ENCODE measurements at places on chromosomes 11 and 22.
A peak's percentile ranks its signal among the peaks of the same experiment; 100 is the strongest.

DNA sequence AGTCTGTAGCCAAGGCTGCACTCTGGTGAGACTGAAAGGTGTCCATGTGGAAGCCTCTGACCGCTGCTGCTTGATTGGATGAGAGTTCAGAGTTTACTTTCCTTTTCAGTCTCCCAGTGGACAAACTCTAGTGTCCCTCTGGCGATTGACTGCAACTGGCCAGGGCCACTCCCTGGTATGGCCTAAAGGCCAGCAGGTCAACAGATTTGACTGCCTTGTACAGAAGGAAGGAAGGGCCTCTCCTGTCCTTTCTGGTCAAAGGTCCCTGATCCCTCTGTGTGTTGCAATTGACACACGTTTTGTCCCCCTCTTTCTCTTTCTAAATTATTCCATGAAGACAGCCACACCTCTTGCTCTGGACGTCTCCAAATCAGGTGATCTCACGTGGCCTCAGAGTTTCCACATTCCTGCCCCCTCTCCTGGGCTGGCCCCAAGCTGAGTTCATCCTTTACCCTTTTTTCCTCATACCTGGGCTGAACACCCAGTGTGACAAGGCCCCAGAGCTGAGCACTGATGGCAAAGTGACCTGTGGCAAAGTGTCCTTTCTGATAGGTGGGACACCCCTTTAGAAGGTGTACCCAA, 18.7 kb upstream of the FBLN1 start:
- DNase-seq, result no peak
- H3K4me3 ChIP-seq, result no peak overlapping the region
- H3K27ac ChIP-seq, result peak overlapping the region; percentile 59
- H3K36me3 ChIP-seq, result no peaks in the 10 kb centered on the region
- H3K4me1 ChIP-seq, result peaks cover 3% of the 10 kb centered on the region

GRCh38 chr11:19868871-19869270, 156.2 kb downstream of the NAV2 start:
- no peak overlapping the region for H3K27ac ChIP-seq
- peaks cover 61% of the 10 kb centered on the region for H3K4me1 ChIP-seq
- no peaks in the 10 kb centered on the region for H3K27me3 ChIP-seq
- H3K36me3 ChIP-seq, result peaks cover 43% of the 10 kb centered on the region

GRCh38 chr22:22243033-22243680, 1.4 kb upstream of the VPREB1 start:
- no peaks in the 10 kb centered on the region for H3K4me1 ChIP-seq
- no peak overlapping the region for H3K4me3 ChIP-seq
- H3K27ac ChIP-seq, result no peak overlapping the region

- peaks cover 2% of the 10 kb centered on the region for H3K36me3 ChIP-seq
- no peak for DNase-seq
- no peak overlapping the region for H3K4me3 ChIP-seq
- no peak overlapping the region for H3K27ac ChIP-seq
- no peaks in the 10 kb centered on the region for H3K4me1 ChIP-seq
- H3K27me3 ChIP-seq, result no peaks in the 10 kb centered on the region
Measured at GRCh38 chr11:17378655-17379054, 9.8 kb downstream of the KCNJ11 start.

DNA sequence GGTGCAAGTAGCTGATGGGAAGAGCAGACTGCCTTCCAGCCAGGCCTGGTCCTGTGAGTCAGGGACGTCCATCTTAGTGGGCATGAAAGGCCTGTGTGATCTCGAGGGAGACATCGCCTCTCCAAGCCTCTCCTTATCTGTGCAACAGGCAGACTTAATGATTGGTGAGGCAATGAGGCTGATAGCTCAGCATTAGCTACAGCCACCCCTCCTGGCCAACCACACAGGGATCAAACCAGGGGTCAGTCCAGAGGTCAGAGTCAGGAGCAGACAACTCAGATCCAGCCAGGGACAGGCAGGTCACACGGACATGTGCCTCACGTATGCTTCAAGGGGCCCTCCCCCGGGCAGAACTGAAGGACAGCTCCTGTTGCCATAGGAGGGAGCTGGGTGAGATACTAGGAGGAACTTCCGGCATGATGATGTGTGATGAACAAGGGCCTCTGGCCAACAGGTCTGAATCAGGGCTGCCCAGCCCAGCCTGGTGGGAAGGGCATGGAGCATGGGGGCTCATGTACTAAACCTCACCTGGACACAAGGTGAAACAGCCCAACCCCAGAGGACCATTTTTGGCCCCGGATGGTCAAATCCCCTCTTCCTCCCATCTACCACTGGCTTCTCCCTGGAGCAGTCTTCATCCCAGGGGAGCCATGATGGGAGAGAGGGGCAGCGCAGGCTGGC, 2.8 kb upstream of the APOC3 start:
- H3K27me3 ChIP-seq, result no peaks in the 10 kb centered on the region
- H3K4me1 ChIP-seq, result no peaks in the 10 kb centered on the region
- no peak overlapping the region for H3K27ac ChIP-seq
- no peak for DNase-seq
- H3K4me3 ChIP-seq, result no peak overlapping the region

- no peaks in the 10 kb centered on the region for H3K27me3 ChIP-seq
- H3K4me3 ChIP-seq, result no peak overlapping the region
- H3K36me3 ChIP-seq, result no peaks in the 10 kb centered on the region
Measured at GRCh38 chr11:34318111-34319037, 39.4 kb downstream of the ABTB2 start.

DNA sequence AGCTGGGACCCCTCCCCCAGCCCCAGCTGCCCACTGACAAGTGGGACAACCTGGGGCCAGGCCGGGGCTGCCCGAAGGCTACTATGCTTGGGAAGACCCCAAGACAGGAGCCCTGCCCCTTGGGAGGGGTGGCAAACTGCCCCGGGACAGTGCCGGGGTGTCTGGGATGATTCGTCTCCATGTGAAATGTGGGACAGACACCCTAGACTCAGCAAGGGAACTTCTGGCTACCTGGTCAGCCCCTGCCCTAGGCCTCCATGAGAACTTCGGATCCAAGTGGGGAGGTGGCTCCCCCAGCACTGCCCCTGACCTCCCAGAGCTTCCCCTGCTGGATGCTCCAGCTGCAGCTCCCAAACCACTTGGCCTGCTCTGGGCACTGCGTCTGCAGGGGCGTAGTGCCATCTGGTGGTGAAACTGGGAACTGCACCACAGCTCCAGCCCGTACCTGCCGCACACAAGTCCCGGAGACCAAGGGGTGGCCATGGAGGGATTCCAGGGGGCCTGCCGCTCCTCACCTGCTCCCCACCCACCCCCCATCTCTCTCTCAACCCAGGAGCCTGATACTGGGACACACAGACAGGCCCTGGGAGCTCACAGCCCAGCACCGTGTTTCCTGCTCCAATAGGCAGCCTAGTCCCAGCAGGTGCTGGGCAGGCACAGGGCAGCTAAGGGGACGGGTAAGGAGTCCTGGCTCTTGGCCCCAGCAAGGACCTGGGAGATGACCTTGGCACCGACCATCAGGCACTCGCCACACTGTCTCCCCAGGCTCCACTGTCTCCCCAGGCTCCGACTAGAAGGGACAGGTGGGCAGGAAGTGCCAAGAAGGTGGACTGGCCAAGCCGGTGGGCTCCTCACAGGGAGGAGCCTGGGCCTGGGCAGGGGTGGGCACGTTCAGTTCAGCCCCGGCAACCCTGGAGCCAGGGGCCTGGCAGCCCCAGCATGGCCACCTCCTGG, 194.1 kb downstream of the IGLL1 start:
- H3K4me1 ChIP-seq, result peaks cover 3% of the 10 kb centered on the region
- no peaks in the 10 kb centered on the region for H3K27me3 ChIP-seq
- DNase-seq, result peak; percentile 84
- H3K27ac ChIP-seq, result no peak overlapping the region
- no peak overlapping the region for H3K4me3 ChIP-seq
- no peaks in the 10 kb centered on the region for H3K36me3 ChIP-seq

DNA sequence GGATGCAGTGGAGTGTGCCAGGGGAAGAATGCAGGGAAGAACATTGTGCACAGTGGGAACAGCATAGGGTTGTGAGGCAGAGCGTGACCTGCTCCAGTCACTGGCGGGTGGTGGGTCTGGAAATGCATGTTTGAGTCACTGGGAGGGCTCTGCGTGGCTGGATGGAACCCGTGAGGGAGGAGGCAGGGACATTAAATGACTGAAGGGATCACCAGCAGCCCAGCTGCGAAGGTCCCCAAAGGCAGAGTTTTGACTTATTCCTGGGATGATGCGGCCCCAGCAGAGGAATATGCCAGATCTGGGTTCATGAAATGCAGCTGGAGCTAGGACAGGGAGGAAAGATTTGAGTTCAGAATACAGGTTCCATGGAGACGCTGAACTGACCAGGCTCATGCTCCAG, 104.0 kb upstream of the FGF3 start:
- peaks cover 24% of the 10 kb centered on the region for H3K4me1 ChIP-seq
- H3K36me3 ChIP-seq, result no peaks in the 10 kb centered on the region
- DNase-seq, result peak; percentile 41

DNA sequence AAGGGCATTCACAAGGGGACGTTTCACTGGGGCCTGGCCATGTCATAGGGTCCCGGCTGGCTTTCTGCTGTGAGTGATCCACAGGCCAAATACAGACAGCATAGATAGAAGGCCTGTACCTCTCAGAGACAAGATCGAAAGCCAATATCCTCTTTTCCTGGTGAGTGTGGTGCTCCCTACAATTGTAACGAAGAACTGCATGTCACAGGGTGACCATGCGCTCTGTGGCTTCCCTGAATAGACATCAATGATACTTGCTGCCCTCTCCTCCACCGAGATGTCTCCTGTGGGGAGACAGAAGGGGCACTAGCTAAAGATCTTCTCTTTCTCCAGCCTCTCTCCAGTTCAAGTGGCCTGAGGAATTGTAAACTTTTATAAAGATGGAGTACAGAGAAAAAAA, 226.1 kb upstream of the POU2AF2 start:
- no peak for DNase-seq
- no peak overlapping the region for H3K27ac ChIP-seq
- no peaks in the 10 kb centered on the region for H3K4me1 ChIP-seq
- no peaks in the 10 kb centered on the region for H3K27me3 ChIP-seq

GRCh38 chr11:123653827-123654565, 428 bp downstream of the SCN3B start:
- DNase-seq, result no peak
- H3K4me3 ChIP-seq, result peak overlapping the region; percentile 59
- no peak overlapping the region for H3K27ac ChIP-seq
- no peaks in the 10 kb centered on the region for H3K4me1 ChIP-seq
- H3K36me3 ChIP-seq, result no peaks in the 10 kb centered on the region

DNA sequence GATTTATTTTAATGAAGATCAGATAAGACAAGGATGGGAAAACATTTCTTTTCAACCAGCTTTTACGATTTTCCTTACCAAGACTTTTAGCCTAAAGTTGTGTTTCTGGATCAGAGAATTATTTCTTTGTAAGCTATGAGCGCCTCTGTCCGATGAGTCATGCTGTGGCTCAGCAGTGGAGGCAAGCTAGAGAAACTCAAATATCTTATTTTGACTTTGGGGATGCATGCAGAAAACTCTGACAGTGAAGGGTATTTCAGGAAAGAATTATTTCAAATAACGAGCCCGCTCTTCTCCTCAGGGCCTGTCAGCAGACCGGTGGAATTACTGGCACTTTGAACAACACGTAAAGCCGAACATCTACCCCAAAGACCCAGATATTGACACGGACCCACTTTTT, 77.9 kb upstream of the OR5AK2 start:
- no peak overlapping the region for H3K4me3 ChIP-seq
- no peaks in the 10 kb centered on the region for H3K27me3 ChIP-seq
- H3K27ac ChIP-seq, result no peak overlapping the region
- no peak for DNase-seq
- H3K4me1 ChIP-seq, result no peaks in the 10 kb centered on the region

DNA sequence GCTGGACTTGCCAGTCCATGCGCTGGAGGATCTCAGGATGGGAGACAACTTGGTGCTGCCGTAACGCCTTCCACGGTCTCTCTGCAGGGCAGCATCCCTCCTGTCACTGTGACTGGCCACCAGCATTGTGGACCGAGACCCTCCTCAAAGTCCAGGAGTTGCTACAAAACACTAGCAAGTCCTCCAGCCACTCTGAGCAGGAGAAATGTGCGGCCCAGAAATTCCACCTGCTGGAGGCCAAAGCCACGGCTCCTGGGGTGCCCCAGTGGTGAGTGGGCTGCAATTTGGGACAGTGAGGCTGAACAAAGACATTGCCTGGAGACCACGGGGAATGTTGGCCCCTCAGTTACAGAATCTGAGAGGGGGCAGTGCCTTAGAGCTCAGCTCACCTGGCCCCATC, 6.9 kb upstream of the DSCAML1 start:
- H3K4me3 ChIP-seq, result no peak overlapping the region
- no peaks in the 10 kb centered on the region for H3K27me3 ChIP-seq
- no peaks in the 10 kb centered on the region for H3K4me1 ChIP-seq
- DNase-seq, result no peak

GRCh38 chr11:121105481-121106195, 4.6 kb downstream of the TECTA start:
- H3K4me1 ChIP-seq, result no peaks in the 10 kb centered on the region
- DNase-seq, result no peak
- H3K36me3 ChIP-seq, result no peaks in the 10 kb centered on the region
- H3K27me3 ChIP-seq, result no peaks in the 10 kb centered on the region
- H3K4me3 ChIP-seq, result no peak overlapping the region

DNA sequence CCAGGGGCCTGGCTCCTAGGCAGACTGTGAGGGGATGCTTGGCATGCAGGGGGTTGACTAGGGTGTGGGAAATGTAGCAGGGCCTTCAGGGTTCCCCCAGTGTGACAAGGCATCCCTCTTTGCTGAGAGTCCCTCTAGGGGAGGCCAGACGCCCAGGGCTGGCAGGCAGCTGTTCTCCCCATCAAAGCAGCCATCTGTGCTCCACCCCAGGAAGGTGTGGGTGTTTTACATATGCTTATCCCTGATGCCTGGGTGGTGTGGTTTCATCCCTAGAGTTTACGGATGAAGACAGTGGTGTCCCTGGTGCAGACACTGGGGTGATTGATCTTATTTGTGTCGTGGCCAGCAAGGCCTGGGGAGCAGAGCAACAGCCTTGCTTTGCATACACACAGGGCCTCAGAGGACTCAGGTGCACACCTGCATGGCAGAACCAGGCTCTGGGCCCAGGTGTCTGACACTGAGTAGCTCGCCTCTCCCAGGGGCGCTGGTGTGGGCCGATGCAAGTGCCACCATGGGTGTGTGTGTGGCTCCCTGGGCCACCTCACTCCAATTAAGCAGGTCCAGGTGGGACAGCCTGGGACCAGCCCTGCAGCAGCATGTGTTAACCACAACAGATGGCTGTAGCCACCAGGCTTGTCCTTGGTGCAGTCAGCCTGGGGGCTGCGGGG, 74.2 kb downstream of the MED15 start:
- H3K4me1 ChIP-seq, result no peaks in the 10 kb centered on the region
- no peak overlapping the region for H3K4me3 ChIP-seq
- no peaks in the 10 kb centered on the region for H3K27me3 ChIP-seq
- peaks cover 57% of the 10 kb centered on the region for H3K36me3 ChIP-seq

GRCh38 chr11:94184846-94185245, 56.2 kb downstream of the PANX1 start:
- peak overlapping the region; percentile 38 for H3K27ac ChIP-seq
- no peaks in the 10 kb centered on the region for H3K27me3 ChIP-seq
- peaks cover 14% of the 10 kb centered on the region for H3K36me3 ChIP-seq
- DNase-seq, result no peak
- H3K4me1 ChIP-seq, result peaks cover 12% of the 10 kb centered on the region

GRCh38 chr11:32213223-32213622, 122.3 kb downstream of the RCN1 start:
- DNase-seq, result no peak
- H3K4me3 ChIP-seq, result no peak overlapping the region
- H3K27ac ChIP-seq, result no peak overlapping the region
